ENCODE measurements at places on chromosomes 1 and 21. TPM values are rescaled to one million over a fixed set of nuclear protein-coding genes. Genes with fewer than 3 reads are reported as not detected.

DNA sequence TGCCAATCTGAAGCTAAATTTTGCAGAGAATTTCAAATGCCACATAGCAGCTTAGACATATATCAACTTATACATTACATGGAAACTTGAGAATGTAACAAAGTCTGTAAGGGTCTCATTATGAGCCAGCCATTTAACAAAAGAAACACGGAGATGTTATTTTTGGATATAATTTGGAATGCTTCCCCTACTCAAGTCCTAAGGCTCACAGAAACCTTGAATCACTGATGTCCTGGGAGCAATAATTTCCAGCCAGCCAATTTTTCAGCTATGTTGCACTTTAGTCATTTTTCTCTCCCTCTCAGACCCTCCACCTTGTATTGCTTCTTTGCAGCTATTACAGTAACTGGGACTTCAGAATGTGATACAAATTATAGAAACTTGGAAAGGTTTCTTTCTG, 56.9 kb downstream of the EIF2B3 start:
- DNase-seq, result no peak

GRCh38 chr1:165054627-165055026, 301.9 kb downstream of the LMX1A start:
- no peak for DNase-seq

Gene PADI3
- total RNA-seq, result not detected

GRCh38 chr1:200161801-200162200, 134.3 kb downstream of the NR5A2 start:
- no peak for DNase-seq

DNA sequence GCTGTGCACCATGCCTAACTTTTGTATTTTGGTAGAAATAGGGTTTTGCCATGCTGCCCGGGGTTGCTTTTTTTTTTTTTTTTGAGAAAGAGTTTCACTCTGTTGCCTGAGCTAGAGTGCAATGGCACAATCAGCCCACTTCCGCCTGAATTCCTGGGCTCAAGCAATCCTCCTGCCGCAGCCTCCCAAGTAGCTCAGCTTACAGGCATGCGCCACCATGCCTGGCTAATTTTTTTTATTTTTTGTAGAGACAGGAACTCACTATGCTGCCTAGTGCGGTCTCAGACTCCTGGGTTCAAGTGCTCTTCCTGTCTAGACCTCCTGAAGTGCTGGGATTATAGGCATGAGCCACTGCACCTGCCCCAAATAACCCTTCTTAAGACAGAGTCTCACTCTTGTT, 153.5 kb downstream of the SLC45A1 start:
- DNase-seq, result no peak

Gene SFN
- total RNA-seq, result 2.7 TPM

Gene RHBDL2
- not detected for total RNA-seq

DNA sequence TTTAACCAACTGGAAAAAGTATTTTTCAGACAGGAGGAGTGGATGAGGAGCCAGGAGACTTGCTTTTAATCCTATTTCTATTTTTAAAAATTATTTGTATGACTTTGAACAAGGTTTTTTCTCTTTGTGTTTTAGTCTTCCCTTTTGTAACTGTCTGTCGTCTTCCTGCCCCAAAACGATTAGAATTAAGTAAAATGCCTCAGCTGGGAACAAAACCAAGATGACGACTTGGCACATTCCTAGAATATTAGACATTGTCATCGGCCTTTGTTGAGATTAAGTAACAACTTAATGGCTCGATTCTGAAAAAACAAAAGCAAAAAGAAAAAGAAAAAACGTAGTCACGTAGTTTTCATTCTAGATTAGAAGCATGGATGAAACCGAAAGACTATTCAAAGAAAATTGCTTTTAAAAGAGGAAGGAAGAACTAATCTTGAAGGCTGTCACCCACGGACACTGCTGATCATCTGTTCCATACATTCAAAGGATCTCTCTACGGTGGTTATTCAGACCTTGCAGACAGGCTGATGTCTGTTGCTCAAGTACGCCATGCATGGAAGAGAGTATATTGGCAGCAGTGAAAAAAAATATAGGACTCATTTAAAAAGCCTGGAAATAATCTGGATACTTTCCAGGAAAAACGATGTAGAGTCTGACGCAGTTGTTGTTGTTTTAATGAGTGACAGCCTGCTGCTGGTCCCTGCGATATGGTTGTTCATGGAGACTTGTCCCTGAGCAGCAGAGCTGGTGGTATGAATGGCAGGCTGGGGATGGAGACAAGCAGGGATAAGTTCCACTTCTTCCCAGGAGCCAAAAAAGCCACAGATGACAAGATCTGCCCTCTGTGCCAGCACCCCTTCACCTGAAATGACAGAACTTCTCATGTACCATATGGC, 16.8 kb downstream of the GNG4 start:
- DNase-seq, result no peak

Gene OR10J1
- not detected for total RNA-seq

DNA sequence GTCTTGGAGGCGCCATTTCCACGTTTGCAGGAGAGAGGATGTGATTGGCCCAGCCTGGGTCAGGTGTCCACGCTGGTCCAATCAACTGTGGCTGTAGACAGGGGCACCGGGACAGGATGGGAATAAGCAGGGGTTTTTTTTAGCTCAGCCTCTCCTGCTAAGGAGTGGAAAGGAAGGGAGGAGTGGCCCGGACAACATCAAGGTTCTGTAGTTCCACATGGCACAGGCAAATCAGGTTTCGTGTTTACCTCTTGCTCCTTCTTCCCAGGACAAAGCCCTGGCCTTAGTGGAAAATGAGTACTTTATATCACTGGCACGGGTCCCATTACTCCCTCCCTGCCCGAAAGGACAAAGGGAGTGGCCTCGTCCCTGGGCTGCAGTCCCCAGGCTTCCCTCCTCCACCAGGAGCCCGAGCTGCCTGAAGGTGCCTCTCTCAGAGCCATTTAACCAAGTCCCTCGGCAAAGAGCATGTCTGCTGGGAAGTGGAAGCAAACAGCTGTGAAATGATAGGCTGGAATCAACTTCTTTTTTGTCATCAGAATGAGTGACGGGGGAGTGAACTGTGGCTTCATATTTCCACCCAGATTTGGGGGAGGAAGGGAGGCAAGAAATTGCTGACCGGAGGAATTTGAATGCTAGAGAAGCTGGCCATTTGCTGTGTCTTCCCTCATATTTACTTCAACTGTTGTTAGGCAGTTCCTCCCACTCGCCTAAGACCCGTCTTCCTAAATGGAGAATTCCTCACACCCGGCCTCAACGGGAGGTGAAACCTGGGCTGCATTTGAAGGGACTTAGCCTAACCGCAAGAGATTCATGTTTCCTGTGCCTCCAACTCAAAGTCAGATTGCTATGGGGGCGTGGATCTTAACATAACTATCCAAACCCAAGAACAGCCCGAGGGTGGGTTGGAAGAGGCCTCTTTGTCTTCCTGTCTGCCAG, 84.9 kb upstream of the SLC44A3 start:
- peak; percentile 35 for DNase-seq

Gene KIRREL1
- total RNA-seq, result 178 TPM

DNA sequence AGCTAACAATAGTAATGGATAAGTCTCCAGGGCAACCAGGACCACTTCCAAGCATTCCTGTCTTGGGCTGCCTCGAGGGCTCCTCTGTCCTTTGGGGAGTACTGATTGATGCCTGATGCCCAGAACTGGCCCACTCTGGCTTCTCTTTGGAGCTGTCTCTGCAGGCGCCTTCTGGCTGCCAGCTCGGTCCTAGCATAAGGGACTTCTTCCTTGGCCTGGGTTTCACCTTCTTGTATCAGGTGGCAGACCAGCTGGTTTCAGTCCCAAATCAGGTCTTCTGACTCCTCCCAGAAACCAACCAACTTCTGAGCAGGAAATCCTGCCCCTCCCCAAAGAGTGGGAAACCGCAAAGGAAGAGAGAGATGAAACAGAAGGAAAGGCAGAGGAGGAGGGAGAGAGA, 10.6 kb downstream of the G0S2 start:
- no peak for DNase-seq

GRCh38 chr1:29311352-29312030, 75.2 kb downstream of the PTPRU start:
- DNase-seq, result no peak

DNA sequence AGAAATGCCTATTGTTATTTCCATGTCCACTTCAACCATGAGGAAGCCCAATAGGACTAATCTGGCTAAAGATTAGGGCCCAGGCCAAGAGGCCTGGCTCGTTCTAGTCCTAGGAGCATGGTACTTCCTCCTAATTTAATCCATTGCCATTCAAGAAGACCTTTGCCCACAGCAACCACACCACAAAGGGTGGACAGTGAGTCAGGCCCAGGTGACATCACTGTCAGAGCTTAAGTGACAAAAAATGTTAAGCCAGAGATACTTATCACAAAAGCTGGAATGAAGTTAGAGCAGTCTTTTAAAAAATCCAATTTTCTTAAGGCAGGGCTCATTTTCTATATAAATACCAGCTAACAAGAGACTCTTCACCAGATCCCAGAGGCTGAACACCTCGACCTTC, at the start of gene SPRR3:
SPRR3 (plus strand) TSS at position 368 of the 400 bp plus-strand sequence. CDS start 1,272 bp downstream, outside the sequence.
- no peak for DNase-seq

DNA sequence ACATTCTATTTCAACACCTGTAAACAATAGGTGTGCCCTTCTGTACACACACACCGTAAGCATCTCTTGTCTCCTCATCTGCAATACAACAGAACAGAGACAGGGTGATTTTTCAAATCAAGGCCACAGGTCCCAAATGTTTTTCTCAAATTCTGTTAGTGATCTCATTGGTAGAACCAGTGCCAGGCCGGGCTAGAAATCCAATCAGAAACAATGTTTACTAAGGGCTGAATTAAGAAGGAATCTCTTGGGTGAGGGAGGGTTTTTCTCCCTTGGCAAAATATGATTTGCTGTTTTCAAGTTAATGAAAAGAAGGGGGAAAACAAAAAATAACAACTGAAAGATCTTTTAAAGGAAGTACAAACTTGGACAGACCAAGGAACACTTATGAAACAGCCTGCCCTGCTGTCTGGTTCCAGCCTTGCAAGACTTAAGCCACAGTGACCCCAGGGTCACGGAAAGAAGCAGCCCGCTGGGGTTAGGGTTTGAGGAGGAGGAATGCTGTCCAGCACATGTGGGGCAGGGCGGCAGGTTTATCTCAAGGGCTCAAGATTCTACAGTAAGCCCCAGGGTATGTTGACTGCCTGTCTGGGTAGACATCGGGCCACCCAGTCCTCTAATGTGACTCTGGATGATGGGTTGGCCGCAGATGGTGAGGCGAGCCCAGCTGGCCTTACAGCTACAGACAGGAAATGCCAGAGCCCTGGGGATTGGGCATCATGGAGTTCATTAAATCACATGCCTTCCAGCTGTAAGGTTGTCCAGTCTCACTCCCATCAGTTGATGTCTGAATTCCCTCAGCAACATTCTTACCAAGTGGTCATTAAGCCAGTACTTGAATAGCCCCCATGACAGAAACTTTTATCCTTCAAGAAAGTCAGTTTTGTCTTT, 73.3 kb upstream of the SLC44A3 start:
- no peak for DNase-seq

GRCh38 chr1:179813626-179814545, 63.7 kb downstream of the TOR1AIP2 start:
- no peak for DNase-seq

DNA sequence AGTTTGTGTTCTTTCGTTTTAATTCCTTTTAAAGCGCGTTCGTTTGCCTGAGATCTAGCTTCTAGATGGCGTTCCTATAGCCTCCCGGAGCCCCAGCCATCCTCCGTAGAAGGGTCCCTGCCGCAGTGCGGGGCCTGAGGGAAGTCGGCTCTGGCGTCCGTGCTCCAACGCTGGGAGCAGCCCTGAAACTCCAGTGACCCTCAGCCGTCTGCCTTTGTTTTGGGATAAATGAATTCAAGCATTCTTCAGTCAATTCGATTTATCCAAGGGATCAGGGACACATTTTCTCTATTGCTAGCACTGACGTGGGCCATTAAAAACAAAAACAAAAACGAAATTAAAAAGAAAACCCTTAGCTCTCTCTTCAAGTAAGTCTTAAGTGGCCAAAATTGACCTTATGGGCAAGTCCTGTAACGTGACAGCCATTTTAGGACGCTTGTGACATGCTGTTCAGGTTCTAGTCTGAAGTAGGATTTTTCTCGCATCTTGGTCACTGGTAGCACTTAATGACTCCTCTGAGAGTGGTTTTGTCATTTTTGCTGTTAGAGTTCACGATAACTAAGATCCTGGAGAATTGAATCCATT, 742 bp upstream of the HSPA13 start:
- no peak for DNase-seq

- DNase-seq, result no peak
Observed at GRCh38 chr1:243454328-243454997, 198.6 kb downstream of the SDCCAG8 start.

GRCh38 chr21:46183910-46184624, at the start of gene SPATC1L:
Gene SPATC1L (minus strand): TSS chr21:46184459. CDS start chr21:46182816, 1,643 bp downstream.
- peak; percentile 76 for DNase-seq

DNA sequence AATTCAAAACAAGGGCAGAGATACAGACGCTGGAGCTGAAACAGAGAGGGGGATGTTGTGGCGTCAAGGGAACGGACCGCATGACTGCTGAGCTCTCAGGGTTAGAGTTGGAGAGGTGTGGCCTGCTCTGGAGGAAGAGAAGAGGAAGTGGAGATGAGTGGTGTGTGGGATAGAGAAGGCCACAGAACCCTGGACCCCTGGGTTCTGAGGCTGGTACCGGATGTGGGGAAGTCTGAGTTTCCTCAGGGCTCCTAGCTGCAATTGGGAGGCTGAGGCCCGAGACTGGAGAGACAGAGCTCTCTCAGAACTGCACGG, 1.8 kb downstream of the BCAN start:
- DNase-seq, result no peak

DNA sequence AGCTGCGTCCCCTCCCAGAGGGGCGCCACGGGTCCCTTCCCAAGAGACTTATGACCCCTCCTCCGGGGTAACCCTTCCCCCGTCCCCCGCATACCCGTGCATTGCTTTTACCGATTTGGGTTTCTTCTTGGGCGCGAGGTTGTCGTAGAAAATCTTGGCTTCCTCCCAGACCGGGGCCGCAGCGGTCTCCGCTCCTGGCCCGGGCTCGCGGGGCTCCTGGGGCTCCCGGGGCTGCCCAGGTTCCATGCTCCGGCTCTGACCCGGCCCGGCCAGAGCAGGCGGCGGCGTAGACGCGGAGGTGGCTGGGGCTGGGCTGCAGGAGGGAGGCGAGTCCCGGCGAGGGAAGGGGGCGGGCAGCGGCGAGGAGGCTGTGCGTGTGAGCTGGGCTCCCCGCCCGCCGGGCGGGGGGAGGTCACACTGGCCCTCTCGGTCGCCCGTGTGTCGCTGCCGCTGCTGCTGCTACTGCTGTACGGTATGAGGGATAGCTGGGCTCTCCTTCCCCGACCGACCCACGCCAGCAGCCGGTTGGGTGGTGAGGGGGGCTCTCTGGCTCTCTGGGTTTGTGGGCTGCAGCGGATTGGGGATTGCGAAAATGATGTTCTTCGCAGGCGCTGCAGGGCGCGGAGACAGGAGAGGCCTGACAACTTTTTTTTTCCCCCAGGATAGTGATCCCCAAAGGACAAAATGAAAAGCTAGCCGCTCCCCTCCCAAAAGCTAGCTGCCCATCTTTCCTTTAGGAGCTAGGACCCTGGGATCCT, at the start of gene NT5C1A:
NT5C1A (minus strand) TSS at position 315 of the 758 bp plus-strand sequence; CDS start at position 246, 69 bp downstream.
- no peak for DNase-seq

Gene IFI44
- 94.3 TPM for total RNA-seq

DNA sequence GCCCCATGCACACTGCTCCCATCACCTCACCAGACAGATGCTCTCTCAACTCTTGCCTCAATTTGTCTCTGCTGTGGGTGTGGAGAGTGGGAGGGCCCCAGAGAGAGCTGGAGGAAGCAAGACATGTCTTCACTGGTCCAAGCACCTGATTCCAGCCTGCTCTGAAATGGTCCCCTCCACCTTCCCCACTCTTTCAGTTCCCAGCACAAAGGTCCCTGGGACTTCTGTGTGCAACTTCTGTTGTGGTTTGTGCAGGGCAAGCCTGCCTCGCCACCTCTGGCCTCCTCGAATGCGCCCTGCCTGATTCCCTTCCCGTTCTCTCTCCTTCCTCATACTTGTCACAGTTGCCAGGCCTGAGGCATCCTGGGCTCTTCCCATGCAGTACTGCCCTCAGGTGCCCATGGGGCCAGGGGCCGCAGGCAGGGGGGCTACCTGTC, 119.3 kb downstream of the SYT2 start:
- DNase-seq, result no peak

Gene ZNF593
- total RNA-seq, result 28.6 TPM

All from mesothelial cell of epicardium (in vitro differentiated cells).